ENCODE measurements at places on chromosomes 11 and 22. TPM values are rescaled to one million over a fixed set of nuclear protein-coding genes. Genes with fewer than 3 reads are reported as not detected.

DNA sequence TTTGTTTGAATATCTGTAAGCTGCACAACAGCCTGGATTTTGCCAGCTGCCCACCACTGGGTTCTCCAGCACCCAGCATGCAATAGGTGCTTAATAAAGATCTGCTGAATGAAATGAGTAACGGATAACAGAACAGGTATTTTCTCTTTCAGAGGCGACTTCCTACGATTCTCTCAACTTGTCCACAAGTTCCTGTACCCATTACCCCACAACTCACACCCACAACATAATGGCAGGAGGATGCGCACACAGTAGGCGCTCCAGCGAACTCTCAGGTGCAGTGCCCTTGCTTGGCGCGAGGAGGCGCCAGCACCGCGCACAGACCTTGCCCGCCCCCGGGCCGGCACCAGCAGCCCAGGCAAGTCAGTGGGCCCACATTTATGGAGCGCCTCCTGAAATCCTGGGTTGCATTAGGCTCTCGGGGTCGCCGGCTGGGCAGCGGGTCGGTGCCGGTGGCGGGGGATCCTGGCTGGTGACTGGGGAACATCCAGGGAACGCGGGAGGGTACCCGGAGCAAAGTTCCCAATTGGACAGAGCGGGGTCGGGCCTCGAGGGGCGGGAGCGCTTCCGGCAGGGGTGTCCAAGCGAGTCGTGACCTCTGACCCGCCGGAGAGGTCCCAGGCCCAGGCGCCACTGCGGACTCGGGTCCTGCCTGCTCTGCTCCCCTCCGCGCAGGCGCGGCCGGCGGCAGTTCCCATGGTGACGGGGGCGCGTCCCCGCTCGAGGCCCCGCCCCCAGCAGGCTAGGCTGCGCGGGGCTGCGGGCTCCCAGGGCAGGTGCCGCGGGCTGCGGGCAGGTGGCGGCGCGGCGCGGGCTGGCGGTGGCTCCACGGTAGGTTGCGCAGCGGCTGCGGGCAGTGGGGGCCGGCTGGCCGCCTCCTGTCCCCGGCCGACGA lies at the start of gene KIAA1671:
KIAA1671 (plus strand) TSS at position 775 of the 895 bp plus-strand sequence. CDS start 75,284 bp downstream, outside the sequence.
- DNase-seq: peak; percentile 87

GRCh38 chr11:107563702-107564101 lies 1.8 kb downstream of the ALKBH8 start:
- DNase-seq: peak; percentile 64

Gene OTOG
- not detected for total RNA-seq

Gene MPZL3
- 20.4 TPM for total RNA-seq

DNA sequence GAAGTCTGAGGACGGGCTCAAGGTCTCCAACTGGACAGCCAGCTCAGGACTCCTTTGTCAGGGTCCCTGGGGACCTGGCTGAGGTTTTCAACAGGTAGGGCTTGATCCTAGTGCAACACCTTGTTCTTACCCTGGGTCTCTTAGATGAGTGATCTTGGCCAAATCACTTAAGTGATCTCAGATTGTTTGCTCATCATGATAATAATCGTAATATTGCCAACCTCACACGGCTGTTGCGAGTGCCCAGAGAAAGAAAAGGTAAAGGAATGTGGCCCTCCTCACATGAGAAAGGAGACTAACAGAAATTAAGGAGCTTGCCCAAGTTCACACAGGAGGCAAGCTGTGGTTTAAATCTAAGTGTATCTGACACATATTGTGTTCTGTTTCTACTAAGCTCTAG lies 28.5 kb downstream of the POU2AF3 start:
- DNase-seq: no peak

DNA sequence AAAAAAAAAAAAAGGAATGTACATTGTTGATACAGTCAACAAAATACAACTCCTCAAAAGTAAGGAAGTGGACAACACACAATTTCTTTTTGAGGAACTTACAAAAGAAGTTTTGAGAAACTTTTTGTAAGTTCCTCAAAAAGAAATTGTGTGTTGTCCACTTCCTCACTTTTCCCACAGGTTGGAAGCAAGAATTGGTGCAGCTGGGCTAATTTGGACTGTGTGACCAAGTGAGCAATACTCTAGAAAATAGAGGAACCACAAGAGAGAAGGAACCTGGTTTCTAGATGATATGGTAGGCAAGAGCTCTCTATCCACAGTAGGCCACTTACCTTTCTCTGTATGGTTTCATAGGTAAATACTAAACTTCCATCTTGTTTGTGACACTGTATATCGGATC lies 1053.8 kb downstream of the LRRC4C start:
- DNase-seq: no peak

- DNase-seq: no peak
These were observed 47.7 kb downstream of the PDE2A start for GRCh38 chr11:72626414-72626936.

Gene UEVLD
- total RNA-seq: 23.3 TPM

Gene FAM181B
- total RNA-seq: not detected

DNA sequence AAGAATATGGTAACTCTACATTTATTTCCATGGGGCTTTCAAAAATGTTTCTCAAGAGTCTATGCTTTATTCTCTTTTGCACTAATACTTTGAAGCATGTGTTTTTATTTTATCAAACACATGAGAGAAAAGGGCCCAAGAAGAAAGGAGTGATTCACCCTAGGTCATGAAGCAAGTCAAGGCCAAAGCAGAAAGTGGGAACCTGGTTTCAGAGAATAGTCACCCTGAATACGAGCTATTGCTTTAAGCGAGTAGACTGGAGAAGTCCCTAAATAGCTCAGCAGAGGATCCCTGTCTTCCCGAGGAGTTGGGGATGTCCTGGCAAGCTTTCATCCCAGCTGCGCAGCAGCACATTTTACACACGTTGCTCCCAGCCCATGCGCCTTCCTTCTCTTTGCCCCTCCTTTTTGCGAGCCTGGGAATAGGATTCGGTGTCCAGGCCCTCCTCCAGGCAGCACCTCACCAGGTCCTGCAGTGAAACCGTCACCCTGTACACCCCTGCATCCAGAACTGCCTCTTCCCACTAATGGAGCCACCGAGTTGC lies 19.1 kb downstream of the MPEG1 start:
- no peak for DNase-seq

DNA sequence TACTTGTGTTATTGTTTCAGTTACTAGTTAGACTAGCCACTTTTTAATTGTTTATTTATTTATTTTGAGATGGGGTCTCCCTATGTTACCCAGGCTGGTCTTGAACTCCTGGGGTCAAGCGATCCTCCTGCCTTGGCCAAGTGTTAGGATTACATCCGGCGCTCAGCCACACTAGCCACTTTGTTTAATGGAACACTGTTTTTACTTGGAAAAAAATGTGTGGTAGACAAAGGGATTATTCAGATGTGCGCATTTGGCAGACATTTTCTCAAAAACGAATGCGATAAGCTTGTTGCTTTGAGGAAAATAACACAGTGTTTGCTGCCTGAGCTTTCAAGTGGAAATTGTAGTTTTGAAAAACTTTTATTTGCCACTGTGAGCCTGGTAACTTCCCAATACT lies 51.0 kb downstream of the CTNND1 start:
- no peak for DNase-seq
